ENCODE measurements at places on chromosomes 1 and 21.
A peak's percentile ranks its signal among the peaks of the same experiment; 100 is the strongest.

DNA sequence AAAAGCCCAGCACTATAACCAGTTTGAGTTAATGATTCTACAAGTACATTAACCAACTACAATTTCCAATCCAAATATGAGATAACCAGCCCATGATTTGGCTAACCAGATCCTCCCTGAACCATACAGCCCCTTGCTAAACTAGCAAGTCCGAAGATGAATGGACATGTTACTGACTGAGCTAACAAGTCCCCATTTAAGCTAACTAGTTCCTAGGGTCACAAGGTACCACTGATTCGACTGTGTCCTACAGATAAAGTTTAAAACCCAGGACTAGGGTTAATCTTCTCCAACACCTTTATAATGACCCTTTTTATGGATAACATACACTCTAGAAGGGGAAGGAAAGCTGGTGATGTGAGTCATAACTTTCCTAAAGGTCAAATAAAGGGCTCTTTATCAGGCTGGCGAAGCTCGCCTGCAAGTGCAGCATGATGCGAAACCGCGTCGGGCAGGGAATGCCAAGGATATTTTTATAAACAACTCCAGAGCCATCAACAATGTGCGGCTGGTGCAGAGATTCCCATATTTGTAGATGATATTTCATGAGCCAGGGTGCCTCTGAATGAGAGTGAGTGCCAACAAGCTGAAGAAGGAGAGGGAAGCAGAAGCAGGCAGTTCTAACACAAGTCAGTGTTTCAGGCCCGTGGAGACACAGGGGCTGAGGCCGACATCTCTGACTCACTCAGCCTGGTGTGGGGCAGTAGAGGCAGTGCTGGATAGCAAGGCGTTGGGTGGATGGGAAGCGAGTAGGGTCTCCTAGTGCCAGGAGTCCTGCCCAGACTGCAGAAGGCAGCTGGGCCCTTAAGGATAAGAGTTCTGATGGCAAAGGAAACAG lies 75.6 kb upstream of the ROR1 start:
- DNase-seq = no peak

DNA sequence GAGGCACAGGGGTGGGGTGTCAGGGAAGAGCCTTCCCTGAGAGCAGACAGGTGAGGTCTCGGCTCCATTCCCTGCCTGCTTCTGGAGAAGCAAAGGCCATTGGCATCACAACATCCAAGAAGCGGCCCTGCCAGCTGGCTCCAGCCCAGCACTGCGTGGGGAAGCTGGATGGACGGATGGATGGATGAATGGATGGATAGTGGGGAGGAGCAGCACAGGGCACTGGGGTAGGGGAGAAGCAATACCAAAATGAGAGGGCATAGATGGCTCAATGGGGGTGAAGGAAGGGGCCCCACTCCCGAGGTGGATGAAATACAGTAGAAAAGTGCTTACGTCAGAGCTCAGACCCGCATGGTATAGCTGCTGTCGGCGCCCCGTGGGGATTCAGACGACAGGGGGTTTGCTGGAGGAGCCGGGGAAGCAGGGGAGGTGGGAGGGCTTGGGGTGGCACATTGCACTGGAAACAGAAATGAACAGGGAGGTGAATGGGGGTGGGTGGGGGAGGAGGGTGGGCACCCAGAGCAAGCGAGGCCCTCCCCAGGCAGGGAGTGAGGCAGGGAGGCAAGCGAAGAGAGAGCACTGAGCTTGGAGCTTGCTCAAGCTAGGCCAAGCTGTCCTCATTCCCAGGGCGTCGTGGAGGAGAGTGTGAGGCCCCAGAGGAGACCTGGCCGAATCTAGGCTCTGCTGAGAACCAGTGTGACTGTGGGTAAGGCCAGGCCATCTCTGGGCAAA lies 9.5 kb upstream of the GOLT1A start:
- no peak for DNase-seq

- no peak for DNase-seq
These were observed 35.0 kb downstream of the TMCC2 start for GRCh38 chr1:205262731-205263171.

GRCh38 chr1:111221276-111221632 lies 6.3 kb upstream of the CHI3L2 start:
- no peak for DNase-seq

GRCh38 chr1:160567341-160567740 lies 12.0 kb downstream of the CD84 start:
- DNase-seq = no peak

GRCh38 chr1:8004803-8005573 lies 21.1 kb downstream of the ERRFI1 start:
- DNase-seq = peak; percentile 26
